NCI-H1105 (cell line): ENCODE measurements at places on chromosomes 7 and 10.
A peak's percentile ranks its signal among the peaks of the same experiment; 100 is the strongest.

- DNase-seq, result no peak
Measured at GRCh38 chr7:64528770-64529169, 34.1 kb downstream of the ZNF680 start.

DNA sequence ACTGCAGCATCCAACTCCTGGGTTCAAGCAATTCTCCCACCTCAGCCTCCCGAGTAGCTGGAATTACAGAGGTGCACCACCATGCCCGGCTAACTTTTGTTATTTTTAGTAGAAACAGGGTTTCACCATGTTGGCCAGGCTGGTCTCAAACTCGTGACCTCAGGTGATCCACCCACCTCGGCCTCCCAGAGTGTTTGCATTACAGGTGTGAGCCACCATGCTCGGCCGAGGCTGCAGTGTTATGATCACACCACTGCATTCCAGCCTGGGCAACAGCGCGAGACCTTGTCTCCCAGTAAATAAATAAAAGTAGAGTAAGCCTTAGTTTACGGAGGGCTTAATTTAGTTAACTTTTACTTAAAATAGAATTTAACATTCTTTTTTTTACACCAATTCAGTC lies 23.7 kb upstream of the IGF2BP3 start:
- no peak for DNase-seq

GRCh38 chr7:27316311-27316710 lies 73.7 kb downstream of the EVX1 start:
- no peak for DNase-seq

DNA sequence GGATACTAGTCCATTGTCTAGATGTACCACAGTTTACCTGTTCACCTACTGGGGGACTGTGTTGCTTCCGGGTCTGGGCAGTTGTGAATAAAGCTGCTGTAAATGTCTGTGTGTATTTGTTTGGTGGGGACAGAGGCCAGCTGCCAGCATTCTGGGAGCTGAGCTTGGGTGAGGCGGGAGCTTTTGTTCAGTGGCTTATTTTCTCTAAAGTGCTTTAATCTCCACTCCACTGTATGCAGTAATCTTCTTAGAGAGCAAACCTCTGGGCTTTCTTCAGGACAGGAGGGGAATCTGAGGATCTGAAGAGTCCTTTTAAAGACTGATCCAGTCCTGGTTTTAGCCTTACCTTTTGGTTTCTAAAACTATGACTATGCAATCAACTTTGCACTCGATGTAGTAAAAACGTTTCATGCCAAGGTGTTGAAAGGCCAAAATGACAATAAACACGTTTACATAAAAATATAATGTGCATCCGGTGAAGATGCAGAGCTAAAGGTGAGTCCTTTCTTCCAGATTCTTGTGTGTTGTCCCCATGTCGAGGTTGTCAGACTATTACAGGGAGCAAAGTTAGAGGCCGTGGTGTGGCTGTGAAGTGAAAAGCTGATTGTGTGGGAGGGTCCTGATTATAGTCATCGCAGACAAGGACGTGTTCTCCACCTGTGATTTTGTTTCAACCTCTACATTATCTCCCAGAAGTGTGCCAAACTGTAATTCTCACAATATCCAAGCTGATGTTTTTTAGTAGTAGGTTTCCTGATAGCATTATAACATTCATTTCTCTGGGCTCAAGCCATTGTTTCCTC lies 279.8 kb downstream of the CAMK1D start:
- DNase-seq, result peak; percentile 20

GRCh38 chr10:73183667-73184281 lies 15.9 kb downstream of the FAM149B1 start:
- DNase-seq, result no peak

GRCh38 chr10:118412132-118412760 lies 70.1 kb upstream of the FAM204A start:
- no peak for DNase-seq
